Activated CD8-positive, alpha-beta T cell treated with anti-CD3 and anti-CD28 coated beads for 36 hours (primary cell): ENCODE measurements at places on chromosomes 2 and 18. TPM values are rescaled to one million over a fixed set of nuclear protein-coding genes. Genes with fewer than 3 reads are reported as not detected.

Gene PLGLB1
- 1.3 TPM for total RNA-seq

Gene SEMA4C
- total RNA-seq, result 10.4 TPM

Gene SOS1
- total RNA-seq, result 56.8 TPM

Gene CHCHD5
- total RNA-seq, result 37.5 TPM

Gene NOL4
- total RNA-seq, result not detected

Gene NDC80
- 81.3 TPM for total RNA-seq

Gene CAPN13
- total RNA-seq, result not detected

Gene CNGA3
- not detected for total RNA-seq

Gene FBLN7
- total RNA-seq, result 7.9 TPM

Gene SFT2D3
- total RNA-seq, result 4.4 TPM

Gene PSD4
- total RNA-seq, result 247 TPM

Gene OSBPL6
- total RNA-seq, result 2.5 TPM

Gene WNT10A
- 27.9 TPM for total RNA-seq

Gene TAF1B
- total RNA-seq, result 22.4 TPM

Gene ABCB11
- total RNA-seq, result not detected

Gene CHN1
- 3.0 TPM for total RNA-seq

Gene ALLC
- total RNA-seq, result not detected

Gene SH3BP4
- 0.14 TPM for total RNA-seq

Gene SCG2
- total RNA-seq, result not detected

Gene HRH4
- total RNA-seq, result not detected

Gene INSIG2
- 87.2 TPM for total RNA-seq

Gene GBX2
- total RNA-seq, result not detected

Gene TOGARAM2
- total RNA-seq, result 2.7 TPM

Gene SP5
- total RNA-seq, result not detected

Gene AQP12A
- total RNA-seq, result not detected

Gene RPRM
- total RNA-seq, result 0.23 TPM

Gene AFG3L2
- 64.0 TPM for total RNA-seq

Gene DUSP2
- total RNA-seq, result 313 TPM

Gene SULT1C4
- not detected for total RNA-seq

Gene TMEM178A
- total RNA-seq, result 0.23 TPM

Gene SERPINB13
- not detected for total RNA-seq

Gene BOLL
- not detected for total RNA-seq

Gene NGEF
- total RNA-seq, result 0.63 TPM

Gene CRYBA2
- not detected for total RNA-seq

Gene ADGRF3
- total RNA-seq, result 4.8 TPM

Gene CLEC4F
- not detected for total RNA-seq

Gene RAPGEF4
- 1.3 TPM for total RNA-seq

Gene ARHGAP15
- total RNA-seq, result 71.3 TPM

Gene SPEG
- 2.3 TPM for total RNA-seq

Gene MYO3B
- total RNA-seq, result 0.20 TPM

Gene EPB41L3
- not detected for total RNA-seq

Gene COL6A3
- total RNA-seq, result 4.0 TPM

Gene TFCP2L1
- total RNA-seq, result not detected

Gene CRYGD
- total RNA-seq, result not detected

Gene WDR43
- total RNA-seq, result 121 TPM

Gene HOXD10
- not detected for total RNA-seq

Gene KLHL29
- total RNA-seq, result 1.0 TPM
